ENCODE measurements at places on chromosomes 1 and 21.

DNA sequence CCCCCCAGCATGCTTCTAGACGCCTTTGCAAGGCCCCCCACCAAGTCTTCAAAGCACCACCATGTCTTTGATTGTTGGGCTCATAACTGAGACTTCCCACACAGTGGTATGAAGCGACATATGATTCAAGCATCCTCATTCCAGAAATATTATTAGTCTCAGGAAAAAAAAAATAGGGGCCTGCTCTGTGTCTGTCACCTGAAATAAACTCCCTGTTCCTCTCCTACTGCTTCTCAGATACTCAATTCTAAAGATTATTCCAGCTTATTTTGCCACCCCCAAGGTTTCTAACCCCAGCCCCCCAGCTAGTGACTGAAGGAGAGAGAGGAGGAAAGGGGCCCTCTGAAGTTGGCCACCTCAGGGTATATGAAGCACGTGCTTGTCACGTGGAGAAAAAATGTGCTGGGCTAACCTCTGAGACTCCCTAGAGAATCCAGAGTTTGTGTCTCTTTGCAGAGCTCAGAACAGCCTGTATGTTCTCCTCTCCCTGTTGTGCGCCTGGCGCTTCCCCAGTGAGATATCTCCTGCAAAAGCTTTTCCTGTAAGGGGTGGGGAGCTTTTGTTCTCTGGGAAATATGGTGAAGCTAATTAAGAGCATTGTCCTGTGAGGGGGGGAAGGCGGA lies 35.9 kb upstream of the RASAL2 start:
- peak; percentile 67 for DNase-seq

GRCh38 chr1:31302709-31303441 lies 6.0 kb downstream of the ZCCHC17 start:
- peak; percentile 55 for DNase-seq

GRCh38 chr1:117493906-117494305 lies 111.9 kb upstream of the TENT5C start:
- no peak for DNase-seq

GRCh38 chr1:244100704-244101453 lies 49.8 kb downstream of the ZBTB18 start:
- DNase-seq = no peak

- peak; percentile 35 for DNase-seq
Observed at GRCh38 chr1:185377831-185378230, 60.8 kb upstream of the IVNS1ABP start.

DNA sequence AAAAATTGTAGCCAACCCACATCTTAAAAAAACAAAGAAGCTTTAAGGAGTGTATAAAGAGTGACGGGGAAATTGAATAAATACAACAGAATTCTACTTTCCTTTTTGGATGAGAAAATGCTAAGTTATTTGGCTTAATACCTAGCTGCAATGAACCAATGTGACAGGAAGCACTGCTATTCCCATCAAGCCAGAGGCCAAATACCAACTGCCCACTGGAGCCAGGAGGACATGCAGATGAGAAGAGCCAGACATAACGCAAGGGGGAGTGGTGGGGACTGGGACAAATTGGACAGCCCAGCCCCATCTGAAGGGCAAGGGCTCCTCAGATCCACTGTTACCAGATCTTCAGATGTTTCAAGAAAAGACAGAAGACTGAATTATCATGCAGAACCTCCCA lies 25.7 kb downstream of the DNAJC11 start:
- DNase-seq = no peak

DNA sequence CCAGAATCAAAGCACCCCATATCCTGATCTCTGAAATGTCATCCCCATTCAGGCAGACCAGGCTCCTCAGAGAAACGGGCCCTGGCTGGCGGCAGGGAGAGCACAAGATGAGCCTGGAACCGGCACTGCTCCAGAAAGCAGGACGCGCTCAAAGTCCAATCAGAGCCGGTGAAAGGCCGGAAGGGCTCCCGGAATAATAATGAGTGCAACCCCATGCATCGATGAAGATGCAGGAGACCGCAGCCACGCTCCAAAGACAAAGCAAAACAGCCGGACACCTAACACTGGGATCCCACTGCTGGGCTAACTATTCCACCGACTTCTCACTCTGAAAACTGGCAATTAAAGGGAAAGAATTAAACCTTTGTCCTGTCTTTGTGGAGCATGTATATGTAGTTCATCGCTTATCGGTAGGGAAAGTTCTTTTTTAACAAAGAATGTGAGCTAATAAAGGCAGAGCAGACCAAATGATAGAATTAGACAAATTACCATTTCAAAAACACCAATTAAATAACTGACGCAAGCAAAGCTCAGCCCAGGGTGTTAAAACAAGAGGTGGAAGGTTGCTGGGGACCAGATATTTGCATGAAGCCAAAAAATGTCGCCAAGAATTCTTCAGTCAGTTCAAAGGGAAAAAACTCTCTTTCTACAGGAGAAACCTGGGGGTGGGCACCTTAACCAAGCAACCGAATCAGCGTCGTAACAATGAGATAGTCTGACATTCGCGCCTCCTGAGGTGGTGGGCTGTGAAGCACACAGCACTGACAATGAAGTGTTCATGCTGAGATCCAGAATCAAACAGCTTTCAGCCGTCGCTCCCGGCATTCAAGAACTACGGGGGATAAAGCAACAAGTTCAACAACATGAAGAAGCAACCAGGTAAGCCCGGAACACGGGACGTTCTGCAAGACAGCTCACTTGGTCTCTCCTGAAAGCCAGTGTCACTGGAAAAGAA lies 95.2 kb downstream of the NPHP4 start:
- DNase-seq = no peak

DNA sequence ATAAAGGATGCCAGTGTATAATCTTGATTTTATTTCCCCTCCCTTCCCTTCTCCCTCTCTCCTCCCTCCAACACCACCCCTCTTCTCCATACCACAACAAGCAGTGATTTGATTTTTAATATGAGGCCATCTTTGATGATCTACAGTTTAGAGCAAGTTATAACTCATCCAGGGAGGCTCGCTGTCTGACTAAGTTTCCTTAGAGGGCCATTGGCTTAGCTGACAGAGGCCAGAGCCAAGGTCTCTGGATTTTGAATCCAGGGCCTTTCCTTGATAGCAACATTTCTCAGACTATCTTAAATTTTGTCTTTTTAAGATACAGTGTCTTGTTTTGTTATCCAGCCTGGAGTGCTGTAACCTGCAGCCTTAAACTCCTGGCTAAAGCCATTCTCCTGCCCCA lies 431.0 kb upstream of the USP24 start:
- no peak for DNase-seq

GRCh38 chr21:19049567-19049966 lies 646.0 kb upstream of the TMPRSS15 start:
- DNase-seq = no peak

- DNase-seq = no peak
Observed at GRCh38 chr1:205923651-205924459, 19.4 kb downstream of the SLC26A9 start.

GRCh38 chr1:31666263-31666963 lies 21.7 kb upstream of the PEF1 start:
- DNase-seq = peak; percentile 47

GRCh38 chr1:30101487-30102227 lies 621.7 kb downstream of the MATN1 start:
- no peak for DNase-seq

DNA sequence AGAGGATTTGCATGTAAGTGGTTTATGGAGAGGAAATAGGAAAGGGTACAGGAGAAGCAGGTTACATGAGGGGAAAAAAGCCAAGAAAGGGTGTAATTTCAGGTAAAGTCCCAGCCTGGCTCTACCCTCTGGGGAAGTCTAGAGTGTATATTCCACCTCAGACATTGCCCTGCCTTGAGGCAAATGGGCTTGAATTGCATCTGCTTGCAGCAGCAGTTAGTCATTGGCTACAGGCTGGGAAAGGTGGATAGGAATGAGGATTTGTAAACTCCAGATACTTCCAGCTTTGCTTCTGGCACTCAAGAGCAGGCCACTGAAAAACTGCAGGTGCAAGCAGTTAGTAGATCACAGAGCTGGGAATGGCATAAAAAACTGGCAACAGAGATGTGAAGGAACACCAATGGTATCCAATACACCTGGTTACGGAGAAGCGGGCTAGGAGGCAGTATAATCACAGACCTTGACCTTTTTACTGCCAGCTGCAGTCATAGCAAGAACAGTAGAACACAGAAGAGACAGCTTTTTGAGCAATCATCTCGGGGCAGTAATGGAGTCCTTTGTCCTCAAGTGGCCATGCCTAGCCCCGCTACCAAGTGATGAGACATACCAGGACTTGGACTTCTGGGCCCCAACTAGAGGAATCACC lies 226.9 kb upstream of the NRIP1 start:
- no peak for DNase-seq

DNA sequence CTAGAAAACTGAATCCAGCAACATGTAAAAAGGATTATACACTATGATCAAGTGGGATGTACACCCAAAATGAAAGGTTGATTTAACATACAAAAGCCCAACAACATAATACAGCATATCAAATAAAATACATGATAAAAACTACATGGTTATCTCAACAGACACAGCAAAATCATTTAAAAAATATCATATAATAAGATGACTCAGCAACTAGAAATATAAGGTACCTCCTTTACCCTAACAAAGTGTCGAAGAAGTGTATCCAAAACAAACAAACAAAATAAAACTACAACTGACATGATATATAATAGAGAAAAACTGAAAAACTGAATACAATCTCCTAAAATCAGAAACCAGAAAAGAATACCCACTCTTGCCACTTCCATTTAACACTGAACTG lies 969.1 kb downstream of the AMY1C start:
- DNase-seq = no peak

DNA sequence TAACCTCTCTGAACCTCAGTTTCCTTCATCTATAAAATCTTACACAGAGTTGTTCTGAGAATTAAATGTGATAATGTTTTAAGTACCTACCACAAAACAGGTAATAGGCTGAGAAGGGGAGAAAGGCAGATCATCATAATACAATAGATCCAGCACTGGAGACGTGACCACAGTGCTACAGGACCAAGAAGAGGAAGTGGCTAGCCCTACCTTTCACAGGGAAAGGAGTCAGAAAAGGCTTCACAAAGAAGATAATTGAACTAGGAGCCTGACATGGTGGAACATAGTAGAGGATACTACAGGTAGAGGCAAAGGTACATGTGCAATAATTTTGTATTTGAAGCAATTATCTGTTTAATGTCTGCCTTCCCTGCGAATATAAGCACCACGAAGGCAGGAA lies 45.1 kb downstream of the ERI3 start:
- DNase-seq = no peak

- no peak for DNase-seq
Observed at GRCh38 chr21:43277481-43278351, 108.9 kb downstream of the CRYAA start.

GRCh38 chr1:211605034-211605433 lies 26.1 kb upstream of the SLC30A1 start:
- DNase-seq = no peak

- peak; percentile 72 for DNase-seq
Observed at GRCh38 chr1:201883786-201884185, 4.9 kb upstream of the SHISA4 start.

DNA sequence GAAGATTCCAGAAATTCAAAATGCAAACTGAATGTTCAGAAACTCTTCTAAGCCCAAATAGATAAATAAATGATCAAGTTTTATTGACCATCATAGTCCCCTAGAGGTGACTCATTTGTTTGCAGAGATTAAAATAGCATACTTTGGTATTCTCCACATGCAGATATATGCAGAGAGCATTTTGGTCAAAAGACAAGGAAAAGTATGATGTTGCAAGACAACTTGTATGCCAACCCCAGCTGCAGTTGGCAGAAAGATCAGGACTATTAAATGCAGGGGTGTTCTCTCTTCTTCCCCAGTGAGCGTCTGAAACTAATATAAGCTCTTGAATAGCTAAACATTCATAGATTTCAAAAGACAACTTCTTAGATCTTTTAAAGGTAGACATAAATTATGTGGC lies 404.9 kb downstream of the LTN1 start:
- DNase-seq = peak; percentile 23

GRCh38 chr1:11198851-11199594 lies 9.9 kb downstream of the ANGPTL7 start:
- no peak for DNase-seq

- no peak for DNase-seq
Observed at GRCh38 chr1:156394082-156394481, 25.1 kb downstream of the RHBG start.

GRCh38 chr1:6257541-6258069 lies 3.3 kb downstream of the GPR153 start:
- peak; percentile 54 for DNase-seq

All from EL (cell line).